CD4-positive, CD25-positive, alpha-beta regulatory T cell (primary cell): ENCODE measurements at places on chromosomes 5 and 9. TPM values are rescaled to one million over a fixed set of nuclear protein-coding genes. Genes with fewer than 3 reads are reported as not detected.

MATR3 gene
- total RNA-seq: 391 TPM

DNA sequence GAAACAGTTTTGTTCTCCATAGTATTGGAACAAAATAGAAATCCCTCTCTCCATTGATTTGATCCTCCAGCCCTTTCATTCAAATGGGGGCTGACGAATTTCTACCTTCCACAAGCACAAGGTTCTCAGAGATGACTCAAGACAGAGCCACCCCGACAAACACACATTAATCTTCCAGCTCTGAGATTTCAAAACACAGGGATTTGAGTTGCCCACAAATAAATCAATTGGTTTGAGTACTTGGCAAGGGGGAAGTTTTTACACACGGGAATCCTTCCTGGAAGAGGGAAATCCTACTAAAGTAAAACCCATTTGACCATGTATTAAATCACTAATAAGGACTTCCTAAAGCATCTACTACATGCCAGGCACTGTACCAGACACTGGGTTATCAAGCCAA is 5.4 kb downstream of the ADRA1B start:
- no peak for DNase-seq

DNA sequence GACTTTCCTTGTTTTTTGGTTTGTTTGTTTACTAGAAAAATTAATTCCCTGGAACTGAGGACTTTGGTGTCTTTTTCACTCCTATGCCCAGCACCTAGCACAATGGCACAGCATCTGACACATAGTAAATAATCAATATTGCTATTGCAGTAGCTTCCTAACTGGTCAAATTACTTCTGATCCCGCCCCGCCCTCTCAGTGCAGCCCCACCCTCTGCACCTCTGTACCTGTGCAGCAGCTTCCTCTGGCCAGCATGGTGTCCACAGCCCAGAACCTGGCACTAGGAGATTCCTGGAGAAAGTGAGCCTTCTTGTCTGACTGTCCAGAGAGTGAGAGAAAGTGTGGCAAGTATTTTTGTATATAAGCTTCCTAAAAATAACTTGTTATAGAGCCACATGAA is 343.2 kb downstream of the ZNF608 start:
- DNase-seq: no peak

GRCh38 chr9:9108641-9109040 is 1309.1 kb upstream of the DMAC1 start:
- no peak for DNase-seq

DNA sequence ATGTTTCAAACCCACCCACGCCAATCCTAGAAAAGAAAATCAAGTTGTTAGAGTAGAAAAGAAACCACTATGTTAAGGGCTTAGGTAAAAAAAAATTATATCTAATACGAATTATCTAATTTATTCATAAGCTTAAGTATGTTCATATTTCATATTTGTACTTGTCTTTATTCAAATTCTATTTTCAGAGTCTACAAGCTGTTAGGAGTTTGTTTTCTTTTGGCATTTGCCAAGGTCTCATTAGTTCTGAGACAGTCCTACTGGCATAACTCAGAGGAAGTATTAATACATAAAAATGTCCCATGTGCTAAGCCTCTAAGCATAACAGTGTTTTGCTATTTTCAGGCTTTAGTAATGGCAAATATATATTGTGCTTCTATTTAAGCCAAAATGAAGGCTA is 57.6 kb downstream of the STARD4 start:
- no peak for DNase-seq
